ENCODE measurements at places on chromosomes 12 and 14. TPM values are rescaled to one million over a fixed set of nuclear protein-coding genes. Genes with fewer than 3 reads are reported as not detected.

The CPSF2 gene
- 14.6 TPM for total RNA-seq

The PPP1R1A gene
- not detected for total RNA-seq

The FOXG1 gene
- total RNA-seq = not detected

The CEBPE gene
- total RNA-seq = not detected

The FAM181A gene
- total RNA-seq = not detected

The ZFHX2 gene
- total RNA-seq = not detected

DNA sequence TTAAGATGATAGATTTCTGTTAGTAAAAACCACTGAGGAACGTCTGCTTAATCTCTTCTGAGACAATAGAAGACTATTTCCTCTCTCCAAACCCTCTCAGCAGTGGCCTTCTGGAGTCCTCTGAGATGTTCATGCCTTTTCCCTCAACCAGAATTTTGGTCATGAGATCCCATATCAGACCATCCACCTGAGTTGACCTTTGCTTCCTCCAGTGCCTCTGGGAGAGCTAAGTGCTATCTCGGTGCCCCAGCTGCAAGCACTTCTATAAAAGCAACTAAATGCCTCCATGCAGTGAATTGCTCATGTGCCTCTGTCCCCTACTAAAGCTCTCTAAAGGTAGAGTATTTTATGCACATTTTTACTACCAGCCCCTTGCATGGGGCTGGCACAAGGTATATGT, 172.8 kb upstream of the BCL2L14 start:
- no peaks in the 10 kb centered on the region for H3K4me1 ChIP-seq
- H3K27ac ChIP-seq = no peak overlapping the region
- DNase-seq = no peak
- H3K36me3 ChIP-seq = peaks cover 5% of the 10 kb centered on the region

DNA sequence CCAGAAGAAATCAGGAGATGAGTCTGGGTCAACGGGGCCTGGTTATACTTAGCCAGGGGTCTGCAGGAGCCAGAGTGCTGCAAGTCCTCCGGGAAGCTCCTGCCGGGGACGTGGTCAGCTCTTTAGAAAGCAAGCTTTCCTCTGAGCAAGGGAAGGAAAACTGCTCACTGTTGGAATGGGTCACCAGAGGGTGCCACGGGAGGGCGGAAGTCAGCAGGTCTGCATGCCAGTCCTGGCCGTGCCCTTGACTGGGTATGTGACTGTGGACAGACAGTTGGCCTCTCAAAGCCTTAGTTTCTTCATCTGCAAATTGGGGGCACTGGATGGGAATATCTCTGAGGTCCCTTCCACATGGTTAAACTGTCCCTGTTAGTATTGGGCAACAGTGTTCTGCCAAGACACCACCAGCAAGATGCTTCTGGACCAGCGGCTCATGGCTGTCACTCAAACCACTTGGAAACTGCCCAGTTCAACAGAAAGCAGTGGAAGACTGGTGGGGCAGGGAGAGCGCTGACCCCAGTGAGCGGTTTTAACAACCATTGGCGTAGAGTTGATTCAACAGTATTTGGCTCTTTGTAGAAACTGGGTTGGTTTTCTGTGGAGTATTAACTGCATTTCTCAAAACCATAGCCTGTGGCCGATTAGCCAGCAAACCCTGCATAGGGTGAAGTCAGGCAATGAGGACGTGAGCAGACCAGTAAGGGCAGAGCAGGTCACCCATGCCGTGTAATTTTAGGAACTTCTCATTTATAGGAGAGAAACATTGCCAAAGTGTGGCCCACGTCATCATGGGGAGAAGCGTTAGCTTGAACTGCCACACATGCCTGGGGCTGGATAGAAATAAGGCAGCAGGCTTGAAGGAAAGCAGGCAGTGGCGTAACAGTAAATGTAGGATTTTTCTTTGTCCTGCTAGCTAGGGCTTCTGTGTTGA, 163.9 kb upstream of the PRMT8 start:
- no peak for DNase-seq
- H3K27ac ChIP-seq = no peak overlapping the region
- H3K36me3 ChIP-seq = no peaks in the 10 kb centered on the region
- H3K27me3 ChIP-seq = peaks cover 24% of the 10 kb centered on the region
- H3K4me1 ChIP-seq = no peaks in the 10 kb centered on the region

Data from SJSA1 (cell line).